Left lung (tissue), 14 donors: ENCODE measurements at places on chromosomes 3 and 15. TPM values are rescaled to one million over a fixed set of nuclear protein-coding genes. Genes with fewer than 3 reads are reported as not detected.

SKOR1 gene
- 0.28 TPM for polyA plus RNA-seq

GOLGA8N gene
- polyA plus RNA-seq, result 32.9 TPM

FOXP1 gene
- polyA plus RNA-seq, result 118 TPM

REC114 gene
- not detected for polyA plus RNA-seq

PTX3 gene
- polyA plus RNA-seq, result 23.8 TPM

SAMD7 gene
- polyA plus RNA-seq, result 0.06 TPM

RNU5B-1 gene
- polyA plus RNA-seq, result not detected

TEX55 gene
- not detected for polyA plus RNA-seq

GATA2 gene
- polyA plus RNA-seq, result 14.0 TPM

LMAN1L gene
- polyA plus RNA-seq, result not detected

EAF1 gene
- 18.4 TPM for polyA plus RNA-seq

GABRR3 gene
- not detected for polyA plus RNA-seq

C3orf49 gene
- 0.80 TPM for polyA plus RNA-seq

GRK7 gene
- 0.11 TPM for polyA plus RNA-seq

TRH gene
- polyA plus RNA-seq, result 0.55 TPM

PRSS50 gene
- 0.58 TPM for polyA plus RNA-seq

CCR2 gene
- polyA plus RNA-seq, result 1.9 TPM

ILDR1 gene
- 4.7 TPM for polyA plus RNA-seq

GJD2 gene
- polyA plus RNA-seq, result 0.10 TPM

RHCG gene
- 2.2 TPM for polyA plus RNA-seq

DNASE1L3 gene
- polyA plus RNA-seq, result 1.00 TPM

TNIK gene
- polyA plus RNA-seq, result 19.7 TPM

COL7A1 gene
- polyA plus RNA-seq, result 8.5 TPM

KIF15 gene
- 31.8 TPM for polyA plus RNA-seq

PLA2G4E gene
- polyA plus RNA-seq, result 0.07 TPM

GXYLT2 gene
- polyA plus RNA-seq, result 15.8 TPM

GOLGA6A gene
- 0.56 TPM for polyA plus RNA-seq

GP9 gene
- polyA plus RNA-seq, result 1.9 TPM

CFAP92 gene
- polyA plus RNA-seq, result 4.3 TPM

SMAD6 gene
- polyA plus RNA-seq, result 25.0 TPM

C3orf70 gene
- polyA plus RNA-seq, result 4.2 TPM

ADIPOQ gene
- polyA plus RNA-seq, result 0.03 TPM

CCR9 gene
- polyA plus RNA-seq, result not detected

TM4SF18 gene
- polyA plus RNA-seq, result 13.3 TPM

TBCCD1 gene
- polyA plus RNA-seq, result 20.4 TPM

COPS2 gene
- polyA plus RNA-seq, result 124 TPM
